Endothelial cell of coronary artery (primary cell): ENCODE measurements at places on chromosomes 11 and 22. TPM values are rescaled to one million over a fixed set of nuclear protein-coding genes. Genes with fewer than 3 reads are reported as not detected.

TH gene
- total RNA-seq, result not detected in 2 replicates

PPARA gene
- 5.4 and 10.2 TPM in 2 replicates for total RNA-seq

FAM181B gene
- under 0.01 TPM in 1 of 2 replicates, not detected in the other for total RNA-seq

E2F8 gene
- total RNA-seq, result 1.0 and 2.6 TPM in 2 replicates

FXYD2 gene
- 0.47 and 0.81 TPM in 2 replicates for total RNA-seq

FAM180B gene
- total RNA-seq, result 0.09 TPM in 1 of 2 replicates, not detected in the other

TRIM51 gene
- total RNA-seq, result not detected in 2 replicates

TMEM121B gene
- 0.09 and 0.36 TPM in 2 replicates for total RNA-seq

SC5D gene
- total RNA-seq, result 20.6 and 23.6 TPM in 2 replicates

SLC6A5 gene
- not detected in 2 replicates for total RNA-seq

PDGFD gene
- 5.6 and 6.0 TPM in 2 replicates for total RNA-seq

OR5M11 gene
- total RNA-seq, result not detected in 2 replicates

GAS2L1 gene
- total RNA-seq, result 14.7 and 23.1 TPM in 2 replicates

ZC3H12C gene
- 10.8 and 13.6 TPM in 2 replicates for total RNA-seq

C11orf97 gene
- not detected in 2 replicates for total RNA-seq

CADM1 gene
- 2.2 and 3.4 TPM in 2 replicates for total RNA-seq

HSPB2 gene
- total RNA-seq, result 0.28 TPM in 1 of 2 replicates, not detected in the other

FIBIN gene
- 0.47 TPM in 1 of 2 replicates, not detected in the other for total RNA-seq

NLRX1 gene
- total RNA-seq, result 9.4 and 15.1 TPM in 2 replicates

VSTM5 gene
- total RNA-seq, result under 0.01 and 0.09 TPM in 2 replicates

OR8G1 gene
- not detected in 2 replicates for total RNA-seq

KDM4E gene
- not detected in 2 replicates for total RNA-seq

CD3D gene
- total RNA-seq, result not detected in 2 replicates

SAA1 gene
- not detected in 2 replicates for total RNA-seq

CLDN5 gene
- 433 and 857 TPM in 2 replicates for total RNA-seq

TREH gene
- total RNA-seq, result under 0.01 and 0.09 TPM in 2 replicates

PGR gene
- total RNA-seq, result 0.19 TPM in 1 of 2 replicates, not detected in the other

LRRC32 gene
- total RNA-seq, result 20.5 and 78.2 TPM in 2 replicates

PRDX5 gene
- total RNA-seq, result 241 and 260 TPM in 2 replicates

CACNA1I gene
- not detected in 2 replicates for total RNA-seq

OR8D2 gene
- total RNA-seq, result not detected in 2 replicates

SAC3D1 gene
- 9.9 and 11.4 TPM in 2 replicates for total RNA-seq
